GM23338 (cell line): ENCODE measurements at places on chromosomes 3 and 15.

DNA sequence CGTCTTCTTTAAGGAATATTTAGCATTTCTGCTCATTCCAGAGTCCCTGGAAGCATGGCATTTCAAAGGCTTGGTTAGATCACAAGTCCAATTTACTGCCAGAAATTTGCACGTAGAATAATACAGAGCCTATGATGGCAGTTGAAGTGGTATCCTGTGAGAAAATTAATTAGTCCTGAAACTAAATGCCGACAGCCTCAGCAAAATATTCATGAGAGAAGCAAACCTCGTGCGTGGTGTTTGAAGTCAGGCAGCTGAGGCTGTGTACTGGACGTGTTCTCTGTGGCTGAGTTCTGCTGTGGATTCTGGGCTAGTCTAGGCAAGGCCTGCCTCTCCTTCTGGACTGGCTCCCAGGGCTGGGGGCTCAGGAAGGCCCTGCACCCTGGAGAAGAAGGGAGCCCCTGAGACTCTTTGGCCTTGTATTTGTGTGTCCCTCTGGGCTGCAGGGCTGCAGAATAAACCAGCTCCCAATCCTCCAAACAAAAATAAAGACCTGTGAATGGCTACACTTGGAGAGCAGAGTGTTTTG, 106.6 kb downstream of the APBA2 start:
- H3K4me1 ChIP-seq, result peaks cover 11% of the 10 kb centered on the region; the same call in 1 of the 2 replicates
- no peaks in the 10 kb centered on the region for H3K27me3 ChIP-seq
- H3K36me3 ChIP-seq, result no peaks in the 10 kb centered on the region
- no peak overlapping the region for H3K27ac ChIP-seq
- DNase-seq, result no peak

- H3K27ac ChIP-seq, result no peak overlapping the region
- no peak for DNase-seq
- no peaks in the 10 kb centered on the region for H3K36me3 ChIP-seq
These were observed 8.9 kb downstream of the ABI3BP start for GRCh38 chr3:100984308-100984707.

- no peak overlapping the region for H3K27ac ChIP-seq
- H3K36me3 ChIP-seq, result no peaks in the 10 kb centered on the region
- H3K4me3 ChIP-seq, result no peak overlapping the region
- peaks cover 15% of the 10 kb centered on the region for H3K4me1 ChIP-seq
These were observed 64.3 kb downstream of the EOMES start for GRCh38 chr3:27657871-27658270.

- H3K27ac ChIP-seq, result no peak overlapping the region; the same call in 1 of the 2 replicates
- no peak for DNase-seq
- no peak overlapping the region for H3K4me3 ChIP-seq
- peaks cover 3% of the 10 kb centered on the region; the same call in 1 of the 2 replicates for H3K4me1 ChIP-seq
These were observed 55.7 kb downstream of the TNIK start for GRCh38 chr3:171404376-171404967.

DNA sequence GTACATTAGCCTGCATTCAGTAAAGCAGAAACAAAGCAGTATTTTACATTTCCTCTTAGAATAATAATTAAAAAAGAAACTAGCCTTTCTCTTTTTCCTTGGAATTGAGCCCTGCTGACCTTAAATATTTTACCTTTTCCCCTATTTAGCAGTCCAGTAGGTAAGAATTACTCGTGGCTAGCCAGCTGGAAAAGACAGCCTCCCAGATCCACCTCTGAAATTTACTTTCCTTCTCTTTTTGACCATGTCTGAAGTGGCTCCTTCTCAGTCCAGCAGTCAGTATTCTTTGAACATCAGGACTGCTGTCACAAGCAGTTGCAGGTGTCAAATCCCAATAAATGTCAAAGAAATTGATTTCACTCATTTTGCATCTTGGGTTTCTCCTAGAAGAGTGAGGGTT, 311.5 kb upstream of the DCBLD2 start:
- no peak overlapping the region for H3K27ac ChIP-seq
- no peak overlapping the region for H3K4me3 ChIP-seq
- H3K36me3 ChIP-seq, result no peaks in the 10 kb centered on the region
- no peaks in the 10 kb centered on the region for H3K27me3 ChIP-seq
- DNase-seq, result no peak

GRCh38 chr3:156727519-156728205, 53.3 kb downstream of the TIPARP start:
- no peaks in the 10 kb centered on the region for H3K4me1 ChIP-seq
- no peak overlapping the region for H3K4me3 ChIP-seq
- peak; percentile 16 for DNase-seq
- no peaks in the 10 kb centered on the region for H3K27me3 ChIP-seq
- no peaks in the 10 kb centered on the region for H3K36me3 ChIP-seq

- H3K4me3 ChIP-seq, result peak overlapping the region; percentile 65
- DNase-seq, result no peak
- H3K27me3 ChIP-seq, result no peaks in the 10 kb centered on the region
- peak overlapping the region; percentile 78; the same call in 1 of the 2 replicates for H3K27ac ChIP-seq
- H3K4me1 ChIP-seq, result peaks cover 14% of the 10 kb centered on the region
These were observed 486 bp downstream of the CDIN1 start for GRCh38 chr15:36579792-36580431.

DNA sequence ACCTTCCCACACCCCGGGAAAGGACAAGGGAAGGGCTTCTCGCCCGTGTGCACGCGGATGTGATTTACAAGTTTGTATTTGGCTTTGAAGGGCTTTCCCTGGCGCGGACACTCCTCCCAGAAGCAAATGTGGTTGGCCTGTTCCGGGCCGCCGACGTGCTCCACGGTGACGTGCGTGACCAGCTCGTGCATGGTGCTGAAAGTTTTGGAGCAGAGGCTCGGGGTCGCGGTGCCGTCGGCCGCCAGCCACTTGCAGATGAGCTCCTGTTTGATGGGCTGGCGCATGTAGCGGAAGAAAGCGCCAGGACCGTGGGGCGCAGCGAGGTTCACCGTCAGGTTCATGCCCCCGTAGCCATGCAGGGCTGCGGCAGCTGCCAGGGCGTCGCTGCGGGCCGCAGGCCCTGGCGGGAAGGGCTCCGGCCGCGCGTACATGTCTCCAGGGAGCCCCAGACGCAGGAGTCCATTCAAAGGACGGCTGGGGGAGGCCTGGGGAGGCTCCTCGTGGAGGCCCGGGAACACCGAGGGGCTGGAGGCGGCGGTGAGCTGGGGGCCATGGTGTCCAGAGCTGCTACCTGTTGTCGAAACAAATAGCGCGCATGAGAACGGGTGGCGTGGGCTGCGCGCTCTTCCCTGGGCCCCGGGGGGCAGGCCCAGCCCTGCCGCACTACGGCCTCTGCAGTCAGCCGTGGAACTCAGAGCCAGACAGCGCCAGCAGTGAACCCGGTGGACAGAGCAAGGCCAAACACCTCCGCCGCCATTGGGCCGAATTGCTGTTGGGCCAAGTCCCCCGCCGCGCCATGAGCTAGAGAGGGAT, 10.2 kb downstream of the ZIC4 start:
- H3K4me1 ChIP-seq, result peaks cover 65% of the 10 kb centered on the region
- no peak overlapping the region for H3K27ac ChIP-seq
- peak; percentile 73 for DNase-seq

GRCh38 chr3:72042397-72043203, 257.7 kb upstream of the PROK2 start:
- no peaks in the 10 kb centered on the region for H3K27me3 ChIP-seq
- no peaks in the 10 kb centered on the region for H3K36me3 ChIP-seq
- H3K4me3 ChIP-seq, result no peak overlapping the region
- H3K27ac ChIP-seq, result no peak overlapping the region
- no peak for DNase-seq
- H3K4me1 ChIP-seq, result no peaks in the 10 kb centered on the region

DNA sequence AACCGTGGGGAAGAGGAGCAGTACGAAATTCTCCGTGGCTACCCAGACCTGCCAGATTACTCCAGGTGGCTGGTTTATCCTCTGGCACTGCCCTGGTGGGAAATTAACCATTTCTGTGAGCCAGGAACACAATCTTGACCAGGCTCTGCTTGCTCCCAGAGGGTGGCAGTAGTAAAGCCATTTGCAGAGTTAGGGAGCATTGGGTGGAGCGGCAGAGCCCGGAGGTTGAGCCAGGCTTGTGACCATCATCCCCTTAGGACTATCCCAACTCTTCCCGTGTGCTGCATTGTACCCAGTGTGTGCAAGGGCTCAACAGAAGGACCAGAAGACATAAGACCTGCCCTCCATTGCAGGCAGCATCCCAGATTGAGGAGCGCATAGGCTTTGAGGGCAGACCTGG, 5.3 kb downstream of the KNG1 start:
- H3K36me3 ChIP-seq, result no peaks in the 10 kb centered on the region
- DNase-seq, result peak; percentile 63
- H3K27me3 ChIP-seq, result no peaks in the 10 kb centered on the region

DNA sequence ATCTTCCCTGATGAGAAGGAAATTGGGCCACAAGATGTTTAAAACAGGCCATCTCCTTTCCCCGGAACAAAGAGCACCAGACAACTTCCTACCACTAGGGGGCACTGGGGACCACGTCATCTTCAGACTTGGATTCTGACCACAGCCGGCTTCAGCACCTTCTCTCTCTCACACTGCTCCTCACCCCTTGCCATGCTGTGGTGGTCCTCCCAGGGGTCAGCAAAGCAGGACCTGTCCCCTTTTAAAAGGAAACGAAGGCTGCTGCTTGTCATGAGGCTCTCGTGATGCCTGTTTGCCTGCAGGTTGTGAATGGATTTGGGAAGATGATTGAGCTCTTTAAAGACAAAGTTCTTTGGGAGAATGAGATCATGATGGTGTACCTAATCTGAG, 16.2 kb downstream of the RFT1 start:
- no peaks in the 10 kb centered on the region; the same call in 1 of the 2 replicates for H3K4me1 ChIP-seq
- H3K27me3 ChIP-seq, result no peaks in the 10 kb centered on the region
- DNase-seq, result peak; percentile 93

GRCh38 chr15:89767411-89767915, 8.7 kb upstream of the MESP2 start:
- H3K27ac ChIP-seq, result no peak overlapping the region
- H3K36me3 ChIP-seq, result no peaks in the 10 kb centered on the region
- DNase-seq, result no peak
- no peaks in the 10 kb centered on the region for H3K27me3 ChIP-seq
- no peak overlapping the region for H3K4me3 ChIP-seq

GRCh38 chr15:48856942-48857341, 21.0 kb upstream of the EID1 start:
- no peaks in the 10 kb centered on the region for H3K27me3 ChIP-seq
- peak overlapping the region; percentile 45; the same call in 1 of the 2 replicates for H3K27ac ChIP-seq
- peak; percentile 77 for DNase-seq
- no peaks in the 10 kb centered on the region for H3K36me3 ChIP-seq

DNA sequence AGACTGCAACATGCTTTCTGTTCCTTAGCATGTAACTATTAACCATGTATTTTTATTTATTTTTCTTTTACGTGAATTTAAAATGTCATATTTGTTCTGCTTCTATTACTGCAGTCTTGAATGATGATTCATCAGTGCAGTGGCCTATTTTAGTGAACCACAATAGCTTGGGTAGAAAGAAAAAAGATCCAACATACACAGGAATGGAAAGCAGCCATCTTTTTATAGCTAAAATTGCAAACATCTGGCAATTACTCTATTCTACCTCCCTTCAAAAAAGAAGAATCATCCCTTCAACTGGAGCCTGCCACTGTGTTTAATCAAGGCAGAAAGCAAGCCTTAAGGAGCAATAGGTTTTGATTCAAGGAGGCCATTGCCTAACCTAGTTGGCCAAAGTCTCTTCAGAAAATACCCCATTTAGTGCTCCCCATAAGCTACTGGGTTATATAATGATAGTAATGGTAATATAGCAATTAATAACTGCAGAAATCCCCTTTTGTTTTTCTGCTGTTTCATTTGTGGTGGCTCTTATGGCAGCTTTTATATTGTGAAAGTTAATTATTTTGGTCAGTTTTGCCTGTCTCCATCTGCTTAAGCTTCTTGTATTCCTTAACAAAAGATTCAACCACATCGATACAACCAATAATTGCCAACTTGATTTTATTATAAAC, 267.3 kb downstream of the LPP start:
- H3K36me3 ChIP-seq, result no peaks in the 10 kb centered on the region
- H3K4me1 ChIP-seq, result no peaks in the 10 kb centered on the region
- no peak for DNase-seq
- no peak overlapping the region for H3K27ac ChIP-seq
- H3K27me3 ChIP-seq, result no peaks in the 10 kb centered on the region
- H3K4me3 ChIP-seq, result no peak overlapping the region

- no peak overlapping the region for H3K27ac ChIP-seq
- no peak for DNase-seq
- H3K27me3 ChIP-seq, result no peaks in the 10 kb centered on the region
- H3K4me3 ChIP-seq, result no peak overlapping the region
- 0 out of 2 replicates have a peak, but pooled peaks cover 5% of the 10 kb centered on the region for H3K4me1 ChIP-seq
These were observed 34.0 kb upstream of the GRIP2 start for GRCh38 chr3:14574183-14574582.

GRCh38 chr3:12948891-12949711, 107.7 kb upstream of the RPL32 start:
- no peak overlapping the region for H3K27ac ChIP-seq
- H3K36me3 ChIP-seq, result no peaks in the 10 kb centered on the region
- 0 out of 2 replicates have a peak, but pooled peaks cover 3% of the 10 kb centered on the region for H3K4me1 ChIP-seq

- no peak for DNase-seq
- peaks cover 20% of the 10 kb centered on the region for H3K4me1 ChIP-seq
- no peaks in the 10 kb centered on the region for H3K36me3 ChIP-seq
- H3K27me3 ChIP-seq, result no peaks in the 10 kb centered on the region
- H3K4me3 ChIP-seq, result no peak overlapping the region
These were observed 103.7 kb downstream of the SV2B start for GRCh38 chr15:91203619-91204203.

DNA sequence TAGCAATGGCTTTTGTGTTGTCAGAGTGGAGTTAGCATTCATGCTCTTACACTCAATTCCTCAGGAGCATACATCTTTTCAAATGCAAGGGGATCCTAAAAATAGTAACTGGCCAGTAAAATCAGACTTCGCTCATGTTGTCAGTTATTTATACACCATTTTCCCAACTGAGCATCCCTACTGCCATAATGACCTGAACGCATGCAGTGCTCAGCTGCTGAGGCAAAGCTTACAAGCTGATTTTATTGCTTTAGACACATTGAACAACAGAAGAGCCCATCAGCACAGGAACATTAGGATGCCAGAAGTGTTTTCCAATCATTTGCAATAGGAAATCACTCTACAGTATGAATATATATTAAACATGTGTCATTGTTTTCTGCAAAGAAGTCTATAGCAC, 689.7 kb upstream of the BCHE start:
- H3K36me3 ChIP-seq, result no peaks in the 10 kb centered on the region
- no peak for DNase-seq
- no peaks in the 10 kb centered on the region for H3K27me3 ChIP-seq

DNA sequence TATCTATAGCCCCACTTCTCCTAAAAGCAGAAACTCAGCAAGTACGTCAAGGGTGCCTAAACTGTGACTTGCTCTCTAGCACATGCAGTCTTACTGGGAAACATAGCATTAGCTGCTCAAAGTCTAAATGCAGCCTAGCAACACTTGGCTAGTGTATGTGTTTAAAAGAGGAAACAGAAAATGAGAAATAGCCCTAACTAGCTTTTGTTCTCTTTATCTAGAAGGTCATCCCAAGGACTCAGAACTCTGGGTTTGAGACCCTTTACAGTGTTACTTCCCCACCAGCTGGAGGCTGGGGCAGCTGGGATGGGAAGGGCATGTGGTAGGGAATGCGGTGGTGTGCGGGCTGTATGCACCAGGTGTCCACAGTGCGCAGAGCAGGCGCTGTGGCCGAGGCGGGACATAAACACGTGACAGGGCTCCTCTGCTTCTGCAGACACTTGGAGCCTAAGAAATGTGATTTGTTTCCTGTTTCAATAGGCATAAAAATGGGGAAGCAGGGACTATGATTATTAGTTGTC, 13.3 kb downstream of the ETV5 start:
- no peak for DNase-seq
- peaks cover 71% of the 10 kb centered on the region for H3K4me1 ChIP-seq
- H3K27me3 ChIP-seq, result no peaks in the 10 kb centered on the region
- H3K36me3 ChIP-seq, result no peaks in the 10 kb centered on the region
- H3K27ac ChIP-seq, result no peak overlapping the region
